ENCODE measurements at places on chromosomes 2 and 18.

DNA sequence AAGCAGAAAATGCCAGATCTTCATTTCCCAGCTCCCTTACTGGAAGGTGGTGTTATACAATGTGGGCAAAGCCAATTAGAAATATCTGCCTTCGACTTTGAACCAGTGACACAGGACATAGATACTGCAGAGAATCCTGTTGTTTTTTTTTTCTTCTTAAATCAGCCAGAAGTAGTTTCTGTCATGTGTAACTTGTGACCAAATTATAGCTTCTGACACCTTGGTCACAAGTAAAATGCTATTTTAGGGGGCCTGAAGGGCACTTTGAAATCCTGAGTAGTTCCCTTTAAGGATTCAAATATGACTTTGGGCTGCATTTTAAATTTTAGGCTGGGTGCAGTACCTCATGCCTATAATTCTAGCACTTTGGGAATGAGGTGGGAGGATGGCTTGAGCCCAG, 89.0 kb upstream of the TLK1 start:
- DNase-seq, result no peak

DNA sequence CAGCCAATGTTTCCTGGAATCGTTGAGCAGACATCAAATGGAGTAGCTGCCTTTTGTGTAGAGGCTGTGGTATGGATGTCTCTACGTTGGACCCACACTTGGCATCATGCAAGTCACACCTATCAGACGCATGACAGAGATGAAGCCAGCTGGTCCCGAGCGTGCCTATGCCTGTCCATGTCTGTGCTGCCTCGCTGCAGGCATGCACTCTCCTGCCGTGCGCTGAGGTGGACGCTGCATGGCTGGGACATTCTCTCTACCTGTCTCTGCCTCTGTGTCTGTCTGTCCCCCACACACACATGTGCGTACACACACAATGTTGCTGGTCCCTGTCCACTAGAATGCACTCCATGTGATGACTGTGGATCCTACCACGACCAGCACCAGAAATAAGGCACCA, 514.2 kb upstream of the MYT1L start:
- no peak for DNase-seq

DNA sequence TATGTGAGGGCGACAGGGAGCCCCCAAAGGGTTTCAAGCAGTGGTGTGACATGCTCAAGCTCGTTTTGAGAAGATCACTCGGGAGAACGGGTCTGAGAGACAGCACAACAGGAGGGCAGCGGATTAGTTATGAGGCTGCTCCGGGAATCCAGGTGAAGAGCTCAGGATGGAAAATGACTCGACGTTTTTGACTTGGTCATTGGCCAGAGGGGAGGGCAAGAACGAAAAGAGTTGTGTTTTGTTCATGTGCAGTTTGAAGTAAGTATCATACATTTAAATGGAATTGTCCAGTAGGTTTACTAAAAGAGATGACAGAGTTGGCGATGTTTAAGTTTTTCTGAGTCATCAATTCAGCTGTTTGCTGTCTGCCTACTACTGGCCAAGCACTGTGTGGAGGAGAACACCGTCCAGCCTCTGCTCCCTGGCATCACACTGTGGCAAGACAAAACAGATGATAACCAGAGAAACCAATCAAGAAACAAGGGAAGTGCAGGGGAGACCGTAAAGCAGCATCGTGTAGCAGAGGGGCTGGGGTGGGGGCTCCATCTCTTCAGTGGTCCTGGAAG, 25.3 kb upstream of the ANXA4 start:
- no peak for DNase-seq

- no peak for DNase-seq
These were observed 324.3 kb upstream of the MEIS1 start for GRCh38 chr2:66110608-66111007.

DNA sequence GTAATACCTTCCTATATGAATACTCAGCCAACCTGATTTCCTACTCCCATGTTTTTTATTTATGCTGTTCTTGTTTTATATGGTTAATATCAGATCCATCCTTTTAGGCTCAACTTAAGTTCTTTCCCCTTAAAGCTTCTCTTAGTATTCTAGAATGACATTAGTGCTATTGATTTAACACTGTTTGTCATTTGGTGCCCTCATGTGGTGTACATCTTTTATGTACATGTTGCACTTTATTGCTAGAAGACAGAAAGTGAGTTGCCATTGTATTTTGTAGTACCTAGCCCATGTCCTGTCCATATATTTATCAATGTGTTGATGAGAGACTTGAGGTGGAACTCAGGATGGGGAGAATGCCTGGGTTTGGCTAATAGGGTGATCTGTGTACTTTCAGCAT, 2.5 kb downstream of the HTRA2 start:
- no peak for DNase-seq

DNA sequence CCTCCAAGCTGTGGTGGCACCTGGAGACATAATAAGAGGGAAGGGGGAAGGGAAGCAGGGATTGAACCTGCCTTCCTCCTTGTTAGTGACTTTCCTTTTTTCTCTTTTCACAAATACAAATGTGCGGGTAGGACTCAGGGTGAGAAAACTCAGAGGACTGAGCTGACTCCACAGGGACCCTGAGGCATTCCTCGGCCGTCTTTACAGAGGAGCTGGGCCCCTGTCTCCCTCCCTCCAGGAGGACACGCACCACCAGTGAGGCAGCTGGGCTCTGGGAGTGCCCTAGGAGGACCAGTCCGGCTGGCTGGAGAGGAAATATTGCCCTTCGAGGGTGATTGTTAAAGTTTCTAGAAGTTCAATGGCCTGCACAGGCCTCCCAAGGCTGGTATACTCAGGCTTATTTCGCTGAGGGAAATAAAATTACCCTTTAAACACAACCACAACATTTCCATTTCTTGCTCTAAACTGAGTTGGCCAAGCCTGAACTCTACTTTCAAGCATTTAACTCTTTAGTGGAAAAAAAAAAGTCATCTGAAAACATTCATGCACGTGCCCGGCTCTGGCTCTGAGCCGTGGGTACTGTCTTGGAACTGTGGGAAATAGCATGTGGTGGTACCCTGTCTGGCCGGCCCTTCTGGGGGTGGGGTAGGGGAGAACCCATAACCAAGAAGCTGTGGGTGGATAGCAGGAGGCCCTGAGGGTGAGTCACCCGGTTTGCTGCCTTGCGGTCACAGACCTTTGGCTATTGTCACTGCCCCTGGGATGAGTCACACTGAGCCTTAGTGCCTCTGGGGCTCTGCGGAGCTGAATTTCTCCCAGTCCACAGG, 116.0 kb downstream of the COPS8 start:
- no peak for DNase-seq

DNA sequence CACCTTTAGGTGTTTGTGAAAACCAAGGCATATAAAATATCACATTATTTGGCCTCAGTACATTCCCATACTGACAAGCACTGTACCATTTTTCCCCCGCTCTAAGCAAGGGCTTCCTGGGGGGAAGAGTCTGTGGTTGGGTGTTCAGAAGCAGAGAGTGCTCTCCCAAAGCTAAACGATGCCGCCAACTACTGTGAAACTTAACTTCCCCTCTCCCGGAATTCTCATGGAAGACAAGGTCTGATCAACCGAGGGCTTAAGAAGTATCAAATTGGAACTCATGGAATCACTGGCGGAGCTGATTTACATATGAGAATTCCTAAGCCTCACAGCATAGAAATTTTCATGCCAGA, 433 bp upstream of the MFF start:
- peak; percentile 51 for DNase-seq

GRCh38 chr2:123999681-124000080, 25.4 kb upstream of the CNTNAP5 start:
- no peak for DNase-seq

DNA sequence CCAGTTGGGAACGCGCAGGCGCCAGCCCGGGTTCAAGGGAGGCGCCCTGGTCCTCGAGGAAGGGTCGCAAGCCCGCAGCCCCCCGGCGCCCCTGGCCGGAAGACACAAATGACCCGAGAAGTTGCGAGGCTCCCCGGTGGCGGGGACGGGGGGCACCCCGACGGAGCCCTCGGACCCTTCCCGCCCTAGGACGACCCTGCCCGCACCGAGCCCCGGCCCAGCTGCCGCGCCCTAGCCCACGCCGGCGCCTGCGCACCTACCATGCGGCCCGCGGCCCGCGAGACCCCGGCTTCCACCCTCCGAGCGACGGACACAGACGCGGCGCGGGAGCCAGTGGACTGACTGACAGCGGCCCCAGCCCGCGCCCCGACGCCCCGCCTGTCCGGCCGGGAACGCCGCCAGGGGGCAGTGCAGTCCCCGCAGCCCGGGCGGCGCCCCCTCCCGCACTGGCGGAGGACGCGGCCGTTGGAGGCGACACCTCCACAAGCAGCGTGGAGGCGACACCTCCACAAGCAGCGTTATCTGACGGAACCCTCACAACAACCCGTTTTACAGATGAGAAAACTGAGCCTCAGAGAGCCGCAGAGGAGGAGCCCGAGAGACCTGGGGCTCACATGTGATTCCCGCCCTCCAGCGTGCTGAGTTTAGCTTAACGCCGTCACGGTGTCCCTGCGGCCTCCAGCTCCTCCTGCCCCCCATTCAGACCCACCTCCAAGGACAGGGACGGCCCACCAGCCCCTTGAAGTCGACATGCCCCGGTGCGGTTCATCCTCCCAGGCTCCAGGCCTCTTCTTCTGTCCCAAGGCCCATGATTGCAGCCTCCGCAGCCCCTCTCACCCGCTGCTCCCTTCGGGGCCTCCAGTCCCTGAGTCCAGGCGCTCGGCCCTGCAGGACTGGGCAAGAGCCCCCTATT, at the start of gene NMUR1:
Gene NMUR1 (minus strand): TSS at position 347 of the 913 bp plus-strand sequence. CDS start 84 bp downstream, at position 263.
- peak; percentile 69 for DNase-seq

- DNase-seq, result no peak
These were observed 18.6 kb downstream of the ERCC3 start for GRCh38 chr2:127275356-127275755.

Measured in right forelimb (tissue), 1 donor.